ENCODE measurements at places on chromosomes 11 and 22. TPM values are rescaled to one million over a fixed set of nuclear protein-coding genes. Genes with fewer than 3 reads are reported as not detected.
A peak's percentile ranks its signal among the peaks of the same experiment; 100 is the strongest.

DNA sequence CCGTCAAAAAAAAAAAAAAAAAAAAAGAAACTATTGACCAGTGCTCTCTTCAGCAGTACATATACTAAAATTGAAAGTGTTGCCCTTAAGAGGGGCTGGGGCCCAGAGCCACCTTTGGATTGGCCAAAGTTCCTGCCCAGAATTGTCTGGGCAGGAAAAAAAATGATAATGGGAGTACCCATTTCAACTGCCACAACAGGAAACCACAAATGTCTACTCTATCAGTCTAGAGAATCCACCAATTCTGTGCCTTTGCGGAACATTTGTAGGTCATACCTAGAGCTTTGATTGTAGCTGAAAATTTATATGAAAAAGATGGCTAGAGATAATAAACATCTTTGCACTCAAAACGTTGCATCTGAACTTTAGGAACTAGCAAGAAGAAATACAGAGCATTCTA is 69.4 kb downstream of the FAM76B start:
- DNase-seq, result no peak

DNA sequence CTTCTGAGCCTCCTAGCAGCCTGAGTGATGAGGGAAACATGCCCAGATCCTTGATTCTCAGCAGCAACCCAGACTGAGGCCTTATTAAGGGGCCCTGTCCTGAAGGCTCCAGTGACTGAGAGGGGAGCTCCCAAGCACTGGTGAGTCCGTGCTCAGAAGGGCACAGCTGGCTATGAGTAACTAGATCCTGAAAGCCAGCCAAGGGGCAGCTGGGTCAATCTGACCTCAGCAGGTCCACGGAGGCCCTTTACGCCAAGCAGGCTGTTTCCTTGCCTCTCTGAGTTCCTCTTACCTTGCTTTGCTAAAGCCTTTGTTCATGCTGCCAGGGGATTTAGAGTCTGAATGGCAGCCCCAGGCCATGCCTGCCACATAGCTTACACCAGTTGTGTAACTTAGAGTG is 19.3 kb upstream of the MIEF1 start:
- no peak for DNase-seq

DNA sequence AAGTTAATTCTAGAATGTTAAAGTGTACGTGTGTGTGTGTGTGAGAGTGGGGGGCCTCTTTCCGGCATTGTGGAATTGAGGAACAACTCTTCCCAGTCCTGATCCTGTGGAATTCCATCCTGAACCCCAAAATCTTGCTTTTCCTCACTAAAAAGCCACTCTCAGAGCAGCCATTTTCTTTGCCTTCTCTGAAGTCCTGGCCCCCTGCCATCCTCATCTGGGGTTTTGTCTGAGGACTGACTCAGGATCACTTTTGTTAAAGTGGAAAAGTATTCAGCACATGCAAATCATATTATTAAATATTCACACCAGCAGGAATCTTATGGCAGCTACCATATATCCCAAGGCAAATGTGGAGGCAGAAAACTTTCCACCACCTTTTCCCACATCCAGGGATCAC is 3.8 kb downstream of the SCN4B start:
- no peak for DNase-seq

- DNase-seq, result no peak
Observed at GRCh38 chr11:10728789-10729472, 22.1 kb upstream of the CTR9 start.

DNA sequence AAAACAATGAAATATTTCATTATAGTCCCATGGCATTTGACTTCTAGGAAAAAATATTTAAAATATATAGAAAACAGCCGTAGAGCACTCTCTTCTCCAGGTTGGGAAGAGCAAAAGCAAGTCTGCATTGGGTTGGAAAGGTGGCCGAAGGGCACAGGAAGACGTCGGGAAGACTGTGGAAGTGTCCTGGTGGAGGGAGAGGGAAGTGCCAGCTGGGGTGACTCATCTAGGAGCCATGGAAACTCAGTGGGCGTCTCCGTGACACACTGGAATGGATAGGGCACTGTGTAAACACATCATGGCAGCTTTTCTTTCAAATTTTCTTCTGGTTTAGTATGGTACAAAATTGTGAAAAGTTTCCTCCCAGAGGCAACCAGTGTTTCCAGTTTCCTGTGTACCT is 12.7 kb downstream of the GTPBP1 start:
- no peak for DNase-seq

DNA sequence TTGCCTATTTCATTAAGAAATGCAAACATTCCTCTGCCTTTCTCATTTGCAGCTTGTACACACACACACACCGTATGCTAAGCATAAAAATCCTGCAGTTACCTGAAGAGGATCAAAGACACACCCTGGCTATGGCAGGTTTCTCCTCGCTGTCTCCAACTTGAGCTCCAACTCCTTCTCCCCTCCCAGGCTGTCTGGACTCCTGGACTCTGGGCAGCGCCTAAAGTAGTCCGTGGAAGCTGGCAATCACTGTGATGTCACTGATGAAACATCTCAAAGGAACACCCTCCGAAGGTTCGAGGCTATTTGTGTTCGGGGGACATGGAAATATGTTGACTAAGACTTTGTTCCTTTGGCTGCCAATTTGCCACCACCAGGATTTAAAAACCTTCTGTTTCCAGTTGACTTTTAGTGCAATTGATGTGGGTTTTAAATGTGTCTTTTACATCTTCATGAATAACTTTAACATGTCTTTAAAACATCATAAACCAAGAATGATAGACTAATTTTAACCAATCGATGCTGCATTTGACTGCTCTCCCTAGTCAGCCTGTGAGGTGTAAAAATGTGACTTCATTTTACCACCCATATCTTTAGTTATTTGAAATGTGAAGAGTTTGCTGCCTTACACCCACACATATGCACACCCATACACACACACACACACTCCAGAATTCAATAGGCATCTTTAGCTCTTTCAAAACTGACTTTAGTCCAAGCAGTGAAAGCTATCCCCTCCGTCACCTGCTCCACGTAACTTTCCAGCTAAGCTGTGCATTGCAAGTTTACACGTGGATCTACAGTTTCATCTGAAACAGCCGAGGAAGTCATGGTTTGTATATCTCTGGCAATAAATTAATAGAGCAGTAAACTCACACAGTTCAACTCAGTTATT is at the start of gene SLN:
TSS of gene SLN (minus strand) at position 196 of the 895 bp plus-strand sequence.
- DNase-seq, result no peak

GRCh38 chr11:78295991-78296930 is 107.5 kb downstream of the USP35 start:
- no peak for DNase-seq

DNA sequence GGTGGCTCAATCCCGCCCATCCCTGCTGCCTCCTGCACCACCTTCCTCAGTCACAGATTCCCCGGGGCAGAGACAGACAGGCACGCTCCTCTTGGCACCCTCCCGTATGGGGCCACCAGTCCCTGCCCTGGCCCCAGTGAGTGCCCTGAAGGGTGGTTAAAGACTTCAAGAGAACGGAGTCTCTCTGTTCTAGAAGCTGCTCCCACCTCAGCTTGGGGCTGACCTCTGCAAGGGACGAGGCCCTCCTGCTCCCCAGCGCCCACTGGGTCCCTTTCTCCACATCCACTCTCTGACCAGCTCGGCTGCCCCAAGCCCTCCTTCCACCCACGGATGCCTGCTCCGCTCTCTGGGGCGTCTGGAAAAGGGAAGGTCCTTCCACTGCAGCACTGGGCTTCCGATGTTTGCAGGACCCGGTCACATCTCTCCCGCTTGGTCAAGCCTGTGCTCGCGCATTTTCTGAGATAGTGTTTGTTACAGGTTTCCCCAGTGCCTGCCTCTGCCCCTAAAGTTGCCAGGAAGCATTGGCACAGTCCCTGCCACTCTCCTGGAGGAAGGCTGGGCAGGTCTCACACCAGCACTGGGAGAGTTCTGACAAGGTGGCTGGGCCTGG is 1487.9 kb downstream of the TBC1D22A start:
- no peak for DNase-seq

GRCh38 chr22:49642331-49642730 is 185.3 kb downstream of the BRD1 start:
- no peak for DNase-seq

DNA sequence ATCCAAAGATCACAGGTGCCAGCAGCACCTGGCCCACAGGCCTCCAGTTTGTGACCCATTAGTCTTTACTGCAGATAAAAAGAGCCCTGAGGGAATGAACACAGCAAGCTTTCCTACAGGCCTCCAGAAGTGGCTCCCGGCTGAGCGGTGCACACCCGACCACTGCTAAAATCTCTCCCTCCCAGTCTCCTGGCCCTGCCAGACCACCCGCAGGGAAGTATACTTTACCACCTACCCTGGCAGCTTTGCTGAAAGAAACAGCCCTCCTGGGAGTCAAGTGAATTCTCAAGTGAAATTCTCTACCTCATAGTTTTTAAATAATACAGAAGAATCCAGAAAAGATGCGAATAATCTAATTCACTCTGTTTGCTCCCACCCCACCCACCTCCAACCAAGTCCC is 15.4 kb upstream of the MTNR1B start:
- DNase-seq, result no peak

GRCh38 chr22:34102633-34103032 is 182.4 kb upstream of the LARGE1 start:
- DNase-seq, result no peak

DNA sequence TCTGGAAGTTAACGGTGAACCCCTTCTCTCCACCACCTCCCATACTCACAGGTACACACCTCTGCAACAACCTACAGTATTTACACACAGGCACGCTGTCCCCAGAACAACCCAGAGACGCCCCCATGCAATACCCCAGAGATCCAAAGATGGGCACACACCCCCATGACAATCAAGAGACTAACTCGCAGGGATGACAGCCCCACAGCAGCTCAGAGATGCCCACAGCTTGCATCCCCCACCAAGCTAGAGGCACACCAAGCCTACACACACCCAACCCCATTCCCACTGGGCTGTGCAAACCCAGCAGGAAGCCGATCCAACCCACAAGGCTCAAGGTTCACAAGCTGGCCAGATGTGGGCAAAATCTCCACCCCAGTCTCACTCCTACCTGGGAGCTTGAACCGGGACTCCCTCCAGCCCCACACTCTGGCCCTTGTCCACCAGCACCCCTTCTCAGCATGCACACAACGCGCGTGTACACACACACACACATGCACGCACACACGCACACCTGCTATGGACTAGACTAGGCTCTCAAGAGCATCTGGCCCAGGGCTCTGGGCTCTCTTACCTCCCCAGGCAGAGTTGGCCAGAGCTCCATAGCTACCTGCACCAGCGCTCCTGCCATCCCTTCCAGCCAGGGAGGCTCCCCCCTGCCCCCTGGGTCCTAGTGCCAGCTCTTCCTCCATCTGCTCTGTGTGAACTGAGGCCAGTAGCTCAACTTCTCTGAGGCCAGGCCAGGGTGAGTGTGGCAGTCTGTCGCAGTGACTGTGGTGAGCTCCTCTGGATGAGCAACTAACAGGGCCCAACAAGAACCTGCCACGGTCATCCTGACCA is 11.5 kb downstream of the STARD10 start:
- no peak for DNase-seq

- DNase-seq, result peak; percentile 60
Observed at GRCh38 chr11:57649826-57650738, at the start of gene YPEL4. YPEL4 (minus strand) TSS chr11:57649912; CDS start chr11:57647107, 2,805 bp downstream.

DNA sequence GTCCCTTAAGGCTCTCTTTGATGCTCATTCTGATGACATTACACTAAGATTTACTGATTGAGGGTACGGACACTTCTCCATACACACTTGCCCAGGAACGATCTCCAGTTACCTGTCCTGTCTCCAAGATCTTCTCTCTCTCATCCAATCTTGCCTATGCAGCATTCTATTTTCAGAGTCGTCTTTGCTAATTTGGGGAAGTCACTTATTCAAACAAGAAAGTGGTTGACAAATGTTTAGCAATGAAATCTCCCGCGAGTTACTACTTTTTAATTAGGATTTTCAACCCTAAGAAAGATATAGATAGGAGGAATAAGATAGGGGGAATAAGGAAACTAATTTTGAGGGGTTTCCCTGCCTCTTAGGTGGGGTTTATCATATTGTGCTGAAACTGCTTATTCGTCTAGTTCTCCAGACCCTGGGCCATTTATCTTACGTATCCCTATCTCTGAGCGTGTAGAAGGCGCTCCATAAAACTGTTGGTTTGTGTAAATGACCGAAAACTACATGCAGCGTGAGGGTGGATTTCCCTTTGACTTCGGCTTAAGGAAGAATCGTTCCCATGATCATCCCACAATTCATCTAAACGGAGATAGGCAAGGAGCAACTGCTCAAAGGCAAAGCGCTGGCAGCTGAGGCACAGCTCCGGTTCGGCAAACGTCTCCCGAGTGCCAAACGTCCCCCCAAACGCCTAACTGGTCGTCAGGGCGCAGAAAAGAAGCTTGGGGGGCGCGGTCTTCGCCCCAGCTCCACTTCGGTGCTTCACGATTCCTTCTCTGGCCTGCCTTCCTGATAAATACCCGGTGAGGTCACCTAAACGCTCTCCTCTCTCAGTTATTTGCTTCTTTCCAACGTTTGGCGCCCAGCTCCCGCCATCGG is 804 bp downstream of the APIP start:
- no peak for DNase-seq

- DNase-seq, result peak; percentile 57
Observed at GRCh38 chr22:38706101-38706900, 557 bp downstream of the GTPBP1 start.

SOX10 gene
- 2.7 TPM for total RNA-seq

PSMA1 gene
- 148 TPM for total RNA-seq

TRIM51 gene
- total RNA-seq, result not detected

CCDC89 gene
- not detected for total RNA-seq

Measured in H1 (cell line).